Right cardiac atrium (tissue), 5 donors: ENCODE measurements at places on chromosomes 6 and 20. TPM values are rescaled to one million over a fixed set of nuclear protein-coding genes. Genes with fewer than 3 reads are reported as not detected.

DNA sequence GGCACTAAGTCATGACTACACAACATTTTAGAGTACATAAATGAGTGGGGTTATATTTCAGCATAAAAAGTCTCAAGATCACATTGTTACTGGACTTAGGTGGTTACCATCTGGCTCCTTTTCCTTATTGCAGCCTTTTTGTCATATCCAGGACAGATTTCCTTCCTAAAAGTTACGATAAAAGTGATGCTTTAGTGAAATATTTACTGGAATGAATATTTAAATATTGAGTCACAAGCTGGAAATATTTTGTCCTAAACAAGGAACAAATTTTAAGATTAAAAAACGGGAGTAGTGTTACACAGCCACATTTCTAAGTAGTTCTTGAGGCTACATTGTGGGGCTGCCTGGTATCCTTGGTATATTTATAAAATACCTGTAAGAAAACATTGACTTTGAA, 52.2 kb downstream of the CDC40 start:
- no peak for DNase-seq

DNA sequence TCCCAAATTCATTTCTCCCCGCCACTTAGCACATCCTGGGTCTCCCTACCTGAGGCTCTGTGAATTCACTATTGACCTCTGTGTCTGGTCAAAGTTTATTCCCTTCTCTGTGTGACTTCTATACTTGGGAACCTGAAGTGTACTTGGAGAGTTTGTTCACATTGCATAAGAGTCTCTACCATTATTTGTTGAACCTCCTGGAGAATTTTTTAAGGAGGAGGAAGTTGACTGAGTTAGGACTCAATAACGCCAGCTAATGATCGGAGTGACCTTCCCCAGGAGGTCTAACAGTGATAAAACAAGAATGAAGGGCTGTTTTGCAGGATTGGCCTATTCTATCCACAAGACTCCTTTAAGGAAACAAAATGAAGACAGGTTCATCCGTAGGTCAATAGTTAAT, 23.6 kb downstream of the STMND1 start:
- no peak for DNase-seq

GRCh38 chr20:50572938-50573777, 63.0 kb downstream of the PTPN1 start:
- DNase-seq, result peak; percentile 63

GRCh38 chr6:1485678-1486077, 96.3 kb downstream of the FOXF2 start:
- no peak for DNase-seq

GRCh38 chr20:60884277-60884676, 367.8 kb upstream of the CDH4 start:
- DNase-seq, result no peak

DNA sequence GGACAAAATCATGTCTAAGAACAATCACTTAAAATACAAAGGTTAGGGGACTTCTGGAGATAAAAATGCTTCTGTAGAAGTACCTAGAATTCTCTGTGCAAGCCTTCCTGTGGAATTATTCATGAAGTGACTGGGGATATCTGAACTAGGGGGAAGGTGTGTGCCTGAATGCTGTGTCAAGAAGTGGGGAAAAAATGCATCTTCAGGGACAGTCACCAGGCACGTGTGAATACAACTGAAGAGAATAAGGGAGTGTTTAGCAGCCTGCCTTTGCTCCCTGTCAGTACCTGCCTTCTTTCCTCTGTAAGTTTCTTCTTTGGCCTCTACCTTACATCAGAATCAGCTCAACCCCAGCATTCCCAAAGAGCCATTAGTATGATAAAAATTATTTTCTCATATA, 201.0 kb downstream of the ASCC3 start:
- DNase-seq, result no peak

DNA sequence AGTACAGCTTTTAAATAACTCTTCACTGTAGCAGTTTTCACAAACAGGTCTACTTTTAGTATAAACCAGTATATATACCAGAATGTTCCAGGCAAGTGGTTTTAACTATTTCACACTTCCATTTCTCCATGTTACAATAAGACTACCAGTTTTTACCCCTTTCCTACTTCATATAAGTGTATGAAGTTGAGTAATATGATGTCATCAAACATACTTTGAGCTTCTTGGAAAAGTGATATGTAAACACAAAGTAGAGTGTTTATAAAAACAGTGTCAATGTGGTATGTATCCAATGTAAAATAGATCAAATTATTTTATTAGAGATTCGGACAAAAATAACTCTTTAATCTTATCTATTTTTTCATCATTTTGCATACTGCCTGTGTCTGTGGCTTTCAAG, 2.5 kb upstream of the PAQR8 start:
- DNase-seq, result no peak

- no peak for DNase-seq
These were observed at the start of gene KIF13A for GRCh38 chr6:17987447-17987696. KIF13A (minus strand) TSS chr6:17987635; CDS start chr6:17987463, 172 bp downstream.

DNA sequence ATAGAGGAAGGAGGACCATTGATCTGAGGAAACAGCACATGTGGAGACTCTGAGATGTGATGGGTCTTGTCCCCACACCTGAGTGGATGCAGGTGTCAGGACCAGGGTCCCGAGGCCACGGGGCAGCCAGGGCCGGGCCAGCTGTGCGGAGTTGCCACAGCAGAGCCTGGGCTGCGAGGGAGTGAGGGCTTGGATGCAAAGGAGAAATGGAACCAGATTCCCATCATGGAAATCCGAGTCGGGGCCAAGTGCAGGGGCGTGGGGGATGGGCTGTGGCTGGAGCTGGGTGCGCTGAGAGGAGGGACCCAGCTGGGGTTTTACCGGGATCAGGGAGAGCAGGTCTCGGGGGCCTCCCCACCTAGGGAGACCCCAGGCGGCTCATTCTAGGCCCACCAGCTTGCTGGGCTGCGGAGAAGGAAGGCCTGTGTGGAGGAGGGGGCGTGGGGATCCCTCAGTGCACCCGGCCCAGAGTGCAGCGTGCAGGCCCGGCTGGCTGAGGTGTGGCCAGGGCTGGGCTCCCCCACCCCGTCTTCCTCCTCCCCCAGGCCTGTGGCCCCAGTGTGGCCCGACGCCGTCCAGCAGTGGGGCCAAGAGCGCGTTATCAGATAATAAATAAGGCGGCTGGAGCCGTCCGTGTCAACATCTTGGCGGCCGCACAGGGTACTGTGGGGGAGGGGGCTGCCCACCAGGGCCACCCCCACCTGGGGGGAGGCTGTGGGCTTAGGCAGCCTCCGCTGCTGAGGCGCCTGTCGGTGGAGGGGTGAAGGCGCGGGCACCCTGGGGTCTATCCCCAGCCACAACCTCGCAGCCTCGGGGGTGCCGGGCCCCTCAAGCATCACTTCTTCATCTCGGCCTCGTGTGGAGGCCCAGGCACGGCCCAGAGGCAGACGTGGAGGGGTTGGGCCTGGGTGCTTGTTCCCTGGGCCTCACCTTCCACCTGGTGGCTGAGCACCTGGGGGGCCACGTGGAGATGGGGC, 17.2 kb downstream of the GATA5 start:
- DNase-seq, result no peak

GRCh38 chr20:2138396-2138795, 36.8 kb downstream of the STK35 start:
- DNase-seq, result no peak

- no peak for DNase-seq
These were observed 29.3 kb upstream of the ARMH2 start for GRCh38 chr6:24827970-24828369.

DNA sequence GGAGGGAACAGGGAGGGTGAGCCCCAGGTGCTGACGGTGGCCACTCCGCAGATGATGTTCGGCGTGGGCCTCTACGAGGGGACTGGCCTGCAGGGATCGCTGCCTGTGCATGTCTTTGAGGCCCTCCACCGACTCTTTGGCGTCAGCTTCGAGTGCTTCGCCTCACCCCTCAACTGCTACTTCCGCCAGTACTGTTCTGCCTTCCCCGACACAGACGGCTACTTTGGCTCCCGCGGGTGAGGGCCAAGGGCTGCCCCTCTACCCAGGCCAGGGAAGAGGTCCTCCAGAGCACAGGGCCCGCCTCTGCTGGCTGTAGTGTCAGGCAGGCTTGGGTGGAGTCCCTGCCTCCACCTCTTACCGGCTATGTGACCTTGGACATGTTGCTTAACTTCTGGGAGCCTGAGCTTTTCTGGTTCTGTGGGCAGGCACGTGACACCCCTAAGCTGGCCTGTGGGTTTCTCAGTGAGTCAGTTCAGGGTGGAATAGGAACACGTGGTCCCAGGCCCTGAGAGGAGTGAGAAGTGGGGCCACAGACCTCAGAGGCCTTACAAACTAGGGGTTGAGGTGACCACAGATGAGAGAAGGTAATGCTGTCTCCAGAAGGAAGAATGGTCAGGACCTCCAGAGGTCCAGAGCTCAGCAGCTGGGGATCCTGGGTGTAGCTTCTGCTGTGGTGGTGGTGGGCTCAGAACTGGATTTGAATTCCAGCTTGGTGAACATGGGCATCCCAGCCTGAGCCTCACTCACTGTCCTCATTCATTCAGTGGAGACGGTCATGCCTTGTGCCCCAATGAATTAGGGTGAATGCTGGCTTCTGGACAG, 11.9 kb downstream of the PCIF1 start:
- peak; percentile 62 for DNase-seq

- no peak for DNase-seq
These were observed 26.1 kb upstream of the NKAIN2 start for GRCh38 chr6:123777563-123777962.

DNA sequence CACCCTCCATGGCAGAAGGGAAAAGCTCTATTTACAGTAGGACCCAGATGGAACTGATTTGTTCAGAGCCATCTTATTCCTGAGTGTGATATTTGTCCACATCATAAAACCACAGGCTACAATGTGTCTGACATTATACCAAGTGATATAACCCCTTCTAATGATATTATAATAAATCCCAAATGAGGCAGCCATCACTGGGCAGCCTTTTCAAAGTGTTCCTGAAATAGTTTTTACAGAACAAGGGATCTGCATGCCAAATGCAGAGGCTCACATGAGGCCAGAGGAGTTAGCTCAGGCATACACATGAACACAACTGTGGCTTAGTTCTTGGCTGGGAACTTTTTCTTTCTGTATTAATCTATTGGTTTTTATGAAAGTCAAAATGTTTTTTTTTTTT, 207.7 kb downstream of the MAFB start:
- DNase-seq, result no peak

- DNase-seq, result no peak
These were observed 27.0 kb downstream of the ITCH start for GRCh38 chr20:34389954-34390555.

DNA sequence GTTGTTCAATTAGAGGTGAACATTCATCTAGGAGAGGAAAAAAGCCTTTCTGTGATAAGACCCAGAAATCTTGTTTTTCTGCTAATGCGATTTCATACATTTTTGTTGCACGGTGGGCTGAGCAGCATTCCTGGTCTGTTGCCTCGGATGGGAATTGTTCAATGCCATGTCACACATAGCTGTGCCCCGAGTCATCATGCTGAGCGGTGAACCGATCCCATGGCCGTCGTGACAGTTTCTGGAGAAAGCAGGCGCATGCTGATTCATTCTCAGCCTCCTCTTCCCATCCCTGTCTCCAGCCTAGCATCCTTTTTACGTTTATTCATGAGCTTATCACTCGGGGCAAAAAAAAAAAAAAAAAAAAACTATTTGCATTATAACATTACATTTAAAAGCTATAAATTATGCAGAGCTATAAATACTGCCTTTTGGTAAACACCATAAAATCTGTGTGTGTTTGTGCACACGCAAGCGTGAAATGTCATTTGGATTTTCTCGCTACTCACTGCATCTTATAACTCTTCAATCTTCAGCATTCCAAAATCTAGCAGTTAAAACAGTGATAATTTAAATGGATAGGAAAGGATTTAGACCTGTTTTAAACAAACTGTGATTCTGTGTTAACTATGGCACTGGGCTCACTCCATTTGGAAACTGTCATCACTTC, 58.9 kb upstream of the IFNGR1 start:
- DNase-seq, result no peak

- DNase-seq, result no peak
These were observed 4.9 kb downstream of the OVOL2 start for GRCh38 chr20:18052856-18053255.

- DNase-seq, result no peak
These were observed 118.6 kb upstream of the UST start for GRCh38 chr6:148628251-148628650.

The NECAB3 gene
- total RNA-seq, result 61.3 TPM

The DNAH8 gene
- total RNA-seq, result not detected

The LAMA2 gene
- 176 TPM for total RNA-seq

The WFDC2 gene
- total RNA-seq, result 2.0 TPM

The CFAP206 gene
- total RNA-seq, result 0.50 TPM

The NR2E1 gene
- total RNA-seq, result not detected

The THBD gene
- 15.4 TPM for total RNA-seq

The TMC2 gene
- not detected for total RNA-seq

The KCNB1 gene
- total RNA-seq, result 1.6 TPM
